Effector memory CD4-positive, alpha-beta T cell (primary cell): ENCODE measurements at places on chromosomes 4 and X.

GRCh38 chrX:130771230-130771629, 131.8 kb downstream of the ENOX2 start:
- H3K4me3 ChIP-seq = no peak overlapping the region
- no peaks in the 10 kb centered on the region for H3K4me1 ChIP-seq
- no peaks in the 10 kb centered on the region for H3K36me3 ChIP-seq
- H3K27ac ChIP-seq = no peak overlapping the region
- DNase-seq = no peak
- H3K27me3 ChIP-seq = no peaks in the 10 kb centered on the region

DNA sequence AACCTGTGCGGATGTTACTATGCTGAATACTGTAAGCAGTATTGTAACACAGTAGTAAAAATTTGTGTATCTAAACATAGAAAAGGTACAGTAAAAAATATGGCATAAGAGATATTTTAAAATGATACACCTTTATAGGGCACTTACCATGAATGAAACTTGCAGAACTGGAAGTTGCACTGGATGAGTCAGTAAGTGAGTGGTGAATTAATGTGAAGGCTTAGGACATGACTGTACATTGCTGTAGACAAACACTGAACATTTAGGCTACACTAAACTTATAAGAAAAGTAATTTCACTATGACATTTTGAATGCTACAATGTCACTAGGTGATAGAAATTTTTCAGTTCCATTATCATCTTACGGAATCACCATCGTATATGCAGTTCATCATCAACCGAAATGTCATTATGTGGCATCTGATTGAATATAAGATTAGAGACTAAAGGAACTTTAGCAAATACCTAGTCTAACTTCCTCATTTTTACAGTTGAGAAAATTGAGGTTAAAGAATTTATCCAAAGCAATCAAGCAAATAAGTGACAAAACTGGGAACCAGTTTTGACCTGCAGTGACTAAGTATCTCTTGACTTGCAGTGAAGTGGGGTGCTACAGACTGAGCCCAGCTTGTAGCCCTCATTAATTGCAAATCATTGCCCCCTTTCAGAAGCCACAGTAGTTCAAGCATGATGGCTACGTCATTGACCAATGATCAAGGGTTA, 55.3 kb downstream of the EGF start:
- no peak overlapping the region for H3K27ac ChIP-seq
- H3K27me3 ChIP-seq = no peaks in the 10 kb centered on the region
- DNase-seq = no peak
- no peak overlapping the region for H3K4me3 ChIP-seq
- H3K4me1 ChIP-seq = no peaks in the 10 kb centered on the region
- H3K36me3 ChIP-seq = no peaks in the 10 kb centered on the region

- H3K4me1 ChIP-seq = no peaks in the 10 kb centered on the region
- no peak for DNase-seq
- H3K4me3 ChIP-seq = no peak overlapping the region
- H3K27me3 ChIP-seq = no peaks in the 10 kb centered on the region
These were observed 54.2 kb downstream of the MOSPD2 start for GRCh38 chrX:14927401-14927800.

- H3K4me1 ChIP-seq = peaks cover 29% of the 10 kb centered on the region
- no peaks in the 10 kb centered on the region for H3K27me3 ChIP-seq
- peak overlapping the region; percentile 70 for H3K27ac ChIP-seq
- no peak overlapping the region for H3K4me3 ChIP-seq
- H3K36me3 ChIP-seq = no peaks in the 10 kb centered on the region
These were observed 31.7 kb downstream of the GAB3 start for GRCh38 chrX:154719132-154719675.

DNA sequence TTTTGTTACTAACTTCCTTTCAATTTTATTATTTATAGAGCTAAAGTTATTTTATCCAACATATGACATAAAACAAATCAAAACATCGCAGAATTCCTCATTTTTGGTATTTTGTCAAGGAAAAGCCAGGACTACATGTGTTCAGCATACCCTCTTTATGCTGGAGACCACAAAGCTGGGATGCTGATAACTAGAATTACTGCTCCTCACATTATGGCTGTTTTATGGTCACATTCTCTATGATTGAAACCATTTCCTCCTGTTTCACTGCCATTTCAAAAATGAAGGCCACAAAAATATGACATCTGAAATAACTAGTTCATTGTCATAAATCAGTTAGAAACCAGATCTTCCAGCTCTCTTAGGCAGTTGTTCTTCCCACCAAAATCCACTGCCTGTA, 41.7 kb downstream of the KLHL34 start:
- no peaks in the 10 kb centered on the region for H3K4me1 ChIP-seq
- no peaks in the 10 kb centered on the region for H3K36me3 ChIP-seq

DNA sequence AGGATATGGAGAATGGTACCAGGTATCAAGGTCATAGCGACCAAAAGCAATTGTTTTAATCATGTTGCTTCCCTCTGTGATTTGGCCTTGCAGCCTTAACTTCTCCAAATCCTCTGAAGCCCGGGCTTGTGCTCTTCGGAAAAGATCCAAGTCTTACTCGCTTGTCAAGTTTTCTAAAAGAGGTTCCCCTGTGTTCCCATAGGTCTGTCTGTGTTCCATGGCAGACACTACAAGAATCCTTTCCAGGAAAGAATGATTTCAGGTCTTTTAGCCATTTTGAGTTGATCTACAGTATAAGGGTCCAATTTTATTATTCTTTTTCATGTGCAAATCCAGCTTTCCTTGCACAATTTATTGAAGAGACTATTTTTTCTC, 710.6 kb upstream of the DIAPH2 start:
- H3K4me1 ChIP-seq = no peaks in the 10 kb centered on the region
- DNase-seq = no peak
- H3K27me3 ChIP-seq = no peaks in the 10 kb centered on the region

DNA sequence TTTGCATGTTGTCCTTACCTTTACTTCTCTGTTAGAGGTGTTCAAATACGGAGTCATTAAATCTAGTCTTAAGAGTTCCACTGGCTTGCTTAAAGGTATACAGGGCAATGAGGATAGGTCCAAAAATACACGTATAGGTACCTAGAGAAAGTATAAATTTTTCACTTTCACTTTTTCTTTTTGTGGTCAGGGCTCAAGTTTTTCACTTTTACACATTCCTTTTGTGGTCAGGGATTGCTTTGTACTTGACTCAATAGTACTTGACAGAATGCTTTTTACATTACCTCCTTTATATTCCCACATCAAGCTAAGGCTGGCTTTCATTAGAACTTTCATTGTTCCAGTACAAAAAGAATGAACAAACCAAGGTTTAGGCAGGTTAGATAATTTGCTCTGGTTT, 21.7 kb downstream of the TMEM184C start:
- no peaks in the 10 kb centered on the region for H3K4me1 ChIP-seq
- peaks cover 28% of the 10 kb centered on the region for H3K36me3 ChIP-seq
- no peak overlapping the region for H3K4me3 ChIP-seq
- no peak overlapping the region for H3K27ac ChIP-seq
- DNase-seq = no peak

DNA sequence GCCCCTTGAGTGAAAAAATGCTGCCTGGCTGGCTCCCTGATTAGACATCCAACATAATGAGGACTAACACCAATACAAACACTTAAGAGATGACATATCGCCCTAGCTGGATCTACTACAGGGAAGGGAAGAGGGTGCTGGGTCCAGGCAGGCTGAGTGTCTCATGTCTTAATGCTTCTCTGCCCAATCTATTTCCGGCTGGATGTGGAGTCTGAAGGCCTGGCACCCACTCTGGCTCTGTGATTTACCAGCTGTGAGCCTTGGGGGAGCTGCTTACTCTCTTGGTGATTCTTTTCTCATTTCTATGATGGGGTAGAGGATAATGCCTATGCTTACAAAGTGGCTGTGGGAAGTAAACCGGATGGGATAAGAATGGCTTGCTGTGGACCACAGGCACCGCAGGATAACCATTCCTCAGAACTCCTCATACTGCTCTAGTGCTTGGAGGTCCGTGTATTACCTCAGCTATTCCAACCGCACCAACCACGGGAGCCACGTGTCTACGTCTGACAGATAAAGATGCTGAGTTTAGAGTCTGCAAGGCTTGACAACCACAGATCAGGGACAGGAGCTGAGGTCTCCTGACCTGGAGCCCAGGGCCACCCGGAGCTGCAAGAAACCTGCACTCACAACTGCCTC, 161.7 kb downstream of the AFAP1 start:
- DNase-seq = no peak
- peaks cover 3% of the 10 kb centered on the region for H3K4me1 ChIP-seq
- peaks cover 13% of the 10 kb centered on the region for H3K36me3 ChIP-seq
- no peak overlapping the region for H3K27ac ChIP-seq

DNA sequence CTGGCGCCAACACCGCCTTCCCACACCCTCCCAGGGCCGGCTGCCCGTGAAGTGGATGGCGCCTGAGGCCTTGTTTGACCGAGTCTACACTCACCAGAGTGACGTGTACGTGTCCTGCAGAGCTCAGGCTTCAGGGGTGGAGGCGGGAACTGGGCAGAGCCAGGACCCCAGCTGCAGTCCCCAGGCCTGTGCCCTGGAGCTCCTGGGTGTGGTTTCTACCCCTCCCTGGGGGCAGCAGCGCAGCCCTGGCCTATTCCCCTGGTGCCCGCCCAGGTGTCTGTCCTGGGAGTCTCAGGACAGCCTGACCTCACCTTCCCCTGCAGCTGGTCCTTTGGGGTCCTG, 13.1 kb downstream of the FGFR3 start:
- no peak for DNase-seq
- no peaks in the 10 kb centered on the region for H3K36me3 ChIP-seq
- H3K27me3 ChIP-seq = no peaks in the 10 kb centered on the region
- H3K4me1 ChIP-seq = no peaks in the 10 kb centered on the region
- no peak overlapping the region for H3K4me3 ChIP-seq
- no peak overlapping the region for H3K27ac ChIP-seq

GRCh38 chrX:18833071-18833731, 125.8 kb downstream of the PPEF1 start:
- H3K4me1 ChIP-seq = no peaks in the 10 kb centered on the region
- H3K36me3 ChIP-seq = no peaks in the 10 kb centered on the region
- no peak overlapping the region for H3K27ac ChIP-seq
- no peaks in the 10 kb centered on the region for H3K27me3 ChIP-seq
- no peak for DNase-seq

DNA sequence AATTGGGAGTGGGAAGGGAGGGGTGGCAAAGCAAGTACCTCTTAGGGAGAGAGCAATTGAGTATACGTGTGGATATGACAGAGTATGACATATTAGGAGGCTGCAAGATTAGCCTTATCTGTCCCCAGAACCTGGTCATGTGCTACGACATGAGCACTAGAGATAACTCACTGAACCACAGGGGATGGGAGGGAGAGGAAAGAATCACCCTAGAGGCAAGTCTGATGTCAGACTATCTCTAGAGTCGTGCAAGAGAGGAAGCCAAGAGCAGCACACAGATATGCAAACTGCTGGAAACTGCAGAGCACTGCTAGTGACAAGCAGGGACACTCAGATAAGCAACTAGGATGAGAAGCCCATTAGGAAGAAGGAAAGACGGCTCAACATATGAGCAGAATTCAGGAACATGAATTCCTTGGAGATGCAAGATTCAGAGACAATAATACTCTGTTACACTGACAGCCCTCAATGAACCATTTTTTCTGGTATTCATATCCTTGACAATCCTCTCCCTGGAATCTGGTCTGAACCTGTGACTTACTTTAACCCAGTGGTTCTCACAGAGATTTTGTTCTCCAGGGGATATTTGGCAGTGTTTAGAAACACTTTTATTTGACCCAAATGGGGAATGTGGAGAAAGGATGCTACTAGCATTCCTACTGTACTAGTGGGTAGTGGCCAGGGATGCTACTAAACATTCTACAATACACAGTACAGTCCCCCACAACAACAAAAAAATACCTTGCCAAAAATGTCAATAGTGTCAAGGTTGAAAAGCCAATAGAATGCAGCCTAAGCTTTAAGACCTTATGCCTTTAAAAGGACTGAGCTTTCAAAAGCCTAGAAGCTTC, 84.0 kb upstream of the BMP2K start:
- no peaks in the 10 kb centered on the region for H3K27me3 ChIP-seq
- H3K4me1 ChIP-seq = no peaks in the 10 kb centered on the region

- DNase-seq = no peak
- H3K4me1 ChIP-seq = no peaks in the 10 kb centered on the region
- H3K4me3 ChIP-seq = no peak overlapping the region
- no peaks in the 10 kb centered on the region for H3K36me3 ChIP-seq
- no peaks in the 10 kb centered on the region for H3K27me3 ChIP-seq
- H3K27ac ChIP-seq = no peak overlapping the region
These were observed 1076.2 kb downstream of the C4orf33 start for GRCh38 chr4:130172156-130172555.

GRCh38 chrX:36908801-36909675, 99.1 kb upstream of the FAM47C start:
- H3K4me1 ChIP-seq = no peaks in the 10 kb centered on the region
- no peaks in the 10 kb centered on the region for H3K36me3 ChIP-seq
- no peaks in the 10 kb centered on the region for H3K27me3 ChIP-seq
- DNase-seq = no peak
- H3K4me3 ChIP-seq = no peak overlapping the region
- no peak overlapping the region for H3K27ac ChIP-seq

DNA sequence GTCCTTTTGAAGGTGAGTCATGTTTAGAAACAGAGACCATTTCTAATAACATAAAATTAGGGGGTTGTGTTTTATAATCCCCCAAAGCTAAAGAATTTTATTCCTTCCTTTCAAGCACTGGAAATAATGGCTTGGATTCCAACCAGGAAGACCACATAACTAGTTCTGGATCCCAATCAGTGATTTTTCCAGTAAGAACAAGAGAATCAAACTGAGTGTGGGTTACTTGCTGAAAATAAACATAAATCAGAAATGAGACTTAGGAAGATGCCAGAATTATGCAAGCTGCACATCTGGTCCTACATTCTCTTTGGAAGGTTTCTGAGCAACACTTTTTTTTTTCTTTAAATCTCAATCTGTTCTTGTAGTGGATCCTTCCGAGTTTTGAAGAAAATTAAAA, 76.3 kb downstream of the SOWAHB start:
- H3K4me3 ChIP-seq = no peak overlapping the region
- H3K27ac ChIP-seq = no peak overlapping the region
- no peaks in the 10 kb centered on the region for H3K36me3 ChIP-seq
- no peaks in the 10 kb centered on the region for H3K4me1 ChIP-seq
- no peak for DNase-seq
- H3K27me3 ChIP-seq = no peaks in the 10 kb centered on the region

- no peaks in the 10 kb centered on the region for H3K36me3 ChIP-seq
- no peak overlapping the region for H3K4me3 ChIP-seq
- no peaks in the 10 kb centered on the region for H3K4me1 ChIP-seq
- no peak for DNase-seq
- H3K27me3 ChIP-seq = no peaks in the 10 kb centered on the region
- H3K27ac ChIP-seq = no peak overlapping the region
These were observed 825.6 kb upstream of the INTU start for GRCh38 chr4:126807132-126807531.

- no peaks in the 10 kb centered on the region for H3K27me3 ChIP-seq
- DNase-seq = no peak
These were observed 46.4 kb upstream of the SPRY1 start for GRCh38 chr4:123350191-123350544.

DNA sequence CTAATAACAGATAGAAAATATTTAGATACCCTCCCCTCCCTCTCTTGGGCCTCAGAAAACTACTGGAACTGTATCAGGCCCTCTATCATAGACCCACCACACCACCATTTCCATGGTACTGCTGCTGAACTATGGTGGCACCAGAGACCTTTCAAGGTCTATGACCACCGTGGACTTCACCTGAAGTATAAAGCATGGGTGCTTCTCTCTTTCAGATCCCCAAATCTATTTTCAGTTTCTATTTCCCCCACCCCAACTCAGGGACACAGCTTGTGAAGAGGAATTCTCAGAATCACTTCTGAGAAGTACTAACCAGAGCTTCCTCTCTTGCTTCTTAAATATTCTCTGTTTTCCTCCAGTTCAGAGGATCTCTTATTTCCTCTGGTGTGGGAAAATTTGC, 840.8 kb upstream of the HTR2C start:
- H3K27me3 ChIP-seq = no peaks in the 10 kb centered on the region
- H3K4me3 ChIP-seq = no peak overlapping the region
- no peaks in the 10 kb centered on the region for H3K36me3 ChIP-seq
- no peaks in the 10 kb centered on the region for H3K4me1 ChIP-seq
- no peak for DNase-seq
- no peak overlapping the region for H3K27ac ChIP-seq
